ENCODE measurements at places on chromosomes 1 and 21.

- no peak for DNase-seq
Observed at GRCh38 chr1:100433563-100433962, 81.3 kb downstream of the CDC14A start.

GRCh38 chr21:43718872-43719747 is at the start of gene PDXK:
Gene PDXK (plus strand): TSS chr21:43719129. CDS start chr21:43719295, 166 bp downstream.
- DNase-seq: peak; percentile 94

DNA sequence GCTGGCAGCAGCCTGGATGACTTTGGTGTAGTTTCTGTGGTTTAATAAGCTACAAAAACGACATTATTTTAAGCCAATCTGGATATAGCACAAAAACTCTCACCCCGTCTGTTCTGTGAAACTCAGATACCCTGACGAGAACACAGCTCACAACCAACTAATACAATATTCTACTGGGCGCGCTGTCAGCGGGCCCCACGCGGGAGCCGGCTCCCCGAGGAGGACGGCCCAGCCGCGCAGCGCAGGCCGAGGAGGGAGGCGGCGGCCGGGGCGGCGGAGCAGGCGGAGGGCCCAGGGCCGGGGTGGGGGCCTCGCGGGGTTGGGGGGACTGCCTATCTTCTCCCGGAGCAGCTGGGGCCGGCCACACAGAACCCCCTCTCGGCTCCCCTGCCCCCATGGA is 87.2 kb upstream of the POU3F1 start:
- no peak for DNase-seq

GRCh38 chr1:188846468-188846867 is 1631.2 kb downstream of the BRINP3 start:
- no peak for DNase-seq

GRCh38 chr1:55140546-55140983 is 74.6 kb downstream of the USP24 start:
- DNase-seq: peak; percentile 74

GRCh38 chr1:100614570-100614969 is 76.6 kb downstream of the GPR88 start:
- DNase-seq: no peak

- no peak for DNase-seq
Observed at GRCh38 chr1:171137580-171137979, 46.9 kb downstream of the FMO3 start.

DNA sequence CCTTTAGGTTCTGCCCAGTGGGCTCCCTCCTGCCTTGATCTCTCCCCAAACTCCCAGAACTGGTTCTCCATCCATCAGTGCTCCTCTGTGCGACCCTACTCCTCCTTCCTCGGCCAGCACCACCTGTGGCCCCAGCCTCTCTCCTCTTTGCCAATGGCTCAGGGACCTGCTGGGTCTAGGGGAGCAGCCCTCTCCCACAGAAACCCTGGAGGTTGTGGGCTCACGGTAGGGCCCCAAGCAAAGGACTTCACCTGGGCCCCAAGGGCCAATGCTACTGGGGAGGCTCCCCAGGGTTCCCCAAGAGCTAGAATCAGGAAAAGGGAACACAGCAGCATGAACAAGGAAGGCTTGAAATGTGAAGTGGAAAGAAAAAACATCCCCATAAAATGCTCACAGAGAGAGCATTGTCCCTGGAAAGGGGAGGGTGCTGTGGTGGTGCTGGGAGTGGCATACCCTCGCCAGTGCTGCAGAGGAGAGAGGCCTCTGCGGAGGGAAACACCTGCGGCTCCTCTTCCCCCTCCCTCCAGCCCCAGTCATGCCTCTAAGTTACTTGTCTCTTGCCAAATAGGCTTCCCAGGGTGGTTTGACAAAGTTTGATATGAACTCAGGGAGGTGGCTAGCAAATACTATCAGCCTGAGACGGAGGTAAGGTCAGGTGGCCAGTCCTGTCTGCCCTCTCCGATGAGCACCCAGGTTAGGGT is 2.5 kb downstream of the TMEM63A start:
- no peak for DNase-seq

DNA sequence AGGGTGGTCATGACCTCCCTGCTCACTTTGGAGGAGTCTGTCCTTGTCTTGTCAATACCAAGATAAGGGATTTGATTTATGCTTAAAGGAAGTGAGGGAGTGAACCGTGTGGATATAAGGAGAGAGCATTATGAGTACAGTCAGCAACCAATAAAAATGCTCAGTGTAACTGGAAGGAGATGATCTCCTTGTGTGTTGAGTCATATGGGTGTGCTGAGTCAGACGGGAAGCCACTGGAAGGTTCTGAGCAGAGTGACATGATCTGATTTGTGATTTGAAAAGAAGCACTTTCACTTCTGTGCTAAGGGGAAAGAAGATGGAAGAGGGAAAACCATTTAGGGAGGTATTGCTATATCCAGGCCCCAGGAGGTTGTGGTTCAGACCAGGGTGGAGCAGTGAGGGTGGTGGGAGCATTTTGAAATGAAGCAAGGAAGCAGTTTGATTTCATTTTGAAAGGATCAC is 2.5 kb upstream of the BCL10 start:
- no peak for DNase-seq

DNA sequence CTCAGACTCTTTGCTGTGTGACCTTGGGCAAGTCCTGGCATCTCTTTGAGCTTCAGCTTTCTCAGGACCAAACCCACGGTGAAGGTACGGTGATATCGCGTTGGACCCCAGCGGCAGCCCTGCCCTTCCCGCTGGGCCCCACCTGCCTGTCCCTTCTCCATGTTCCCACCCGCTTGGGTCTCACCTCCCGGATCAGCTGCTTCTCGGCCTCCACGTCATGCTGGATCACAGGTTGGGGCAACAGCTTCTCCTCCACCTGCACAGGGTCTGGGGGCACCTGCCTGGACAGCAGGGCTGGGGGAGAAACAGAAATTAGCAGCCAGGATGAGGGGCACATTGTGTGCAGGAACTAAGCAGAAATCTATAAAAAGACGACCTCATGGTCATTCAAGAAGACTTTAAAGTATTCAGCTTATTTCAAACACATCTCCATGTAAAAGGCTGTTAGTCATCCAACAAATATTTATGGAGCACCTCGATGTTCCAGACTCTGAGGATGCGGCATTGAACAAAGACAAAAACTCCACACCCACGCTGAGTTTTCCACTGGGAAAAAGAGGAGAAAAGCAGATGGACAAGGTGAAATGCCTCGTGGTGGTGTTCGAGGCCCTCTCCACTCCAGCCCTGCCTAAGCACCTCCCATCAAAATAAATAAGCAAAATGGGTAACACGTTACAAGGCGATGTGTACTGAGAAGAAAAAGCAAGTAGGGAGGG is 19.5 kb downstream of the KIF17 start:
- DNase-seq: no peak

- DNase-seq: no peak
Observed at GRCh38 chr1:116228511-116228910, 117.3 kb downstream of the MAB21L3 start.

- DNase-seq: no peak
Observed at GRCh38 chr21:44521928-44522752, 17.9 kb downstream of the KRTAP10-1 start.

DNA sequence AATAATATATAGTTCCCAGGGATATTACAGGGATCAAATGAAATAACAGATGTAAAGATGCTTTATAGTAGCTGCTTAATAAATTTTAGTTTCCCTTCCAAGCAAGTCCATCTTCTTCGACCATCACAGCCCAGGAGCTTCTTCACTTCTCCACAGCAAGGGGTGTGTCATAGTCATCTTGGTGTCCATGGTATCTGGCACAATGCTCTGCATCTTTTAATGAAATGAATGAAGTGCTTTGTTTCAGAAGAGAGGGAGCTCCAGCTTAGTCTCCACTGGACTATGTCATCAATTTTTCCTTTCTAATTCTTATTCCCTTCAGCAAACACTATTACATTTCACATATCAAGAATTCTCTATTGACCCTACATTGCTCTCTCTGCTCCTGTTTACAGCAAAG is 4.9 kb upstream of the MACF1 start:
- DNase-seq: no peak

GRCh38 chr1:25873120-25873519 is 2.4 kb downstream of the PAQR7 start:
- DNase-seq: no peak

All from cerebellum (tissue), 4 donors.